ENCODE measurements at places on chromosomes 1 and 21. TPM values are rescaled to one million over a fixed set of nuclear protein-coding genes. Genes with fewer than 3 reads are reported as not detected.

GRCh38 chr21:17532292-17532691 is 19.4 kb downstream of the CXADR start:
- DNase-seq: no peak

DNA sequence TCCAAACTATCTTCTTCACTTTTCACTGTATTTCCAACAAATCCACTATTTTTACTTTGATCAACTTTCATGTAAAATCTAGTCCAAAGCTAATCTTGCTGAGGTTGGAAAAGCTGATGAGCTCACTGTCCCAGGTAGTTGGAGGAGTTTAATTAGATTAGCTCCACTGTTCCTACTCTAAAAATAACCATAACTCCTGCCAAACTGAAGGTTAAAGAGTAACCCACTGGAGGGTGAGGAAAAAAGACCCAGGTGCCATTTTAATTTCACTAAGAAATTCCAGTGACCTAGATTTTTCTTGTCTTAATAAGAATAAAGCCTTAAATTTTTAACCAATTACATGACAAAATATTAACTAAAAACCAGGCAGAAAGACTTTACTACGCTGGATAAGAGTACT is 15.3 kb downstream of the DCAF8 start:
- no peak for DNase-seq

- DNase-seq: no peak
Measured at GRCh38 chr1:186838380-186839040, 9.8 kb downstream of the PLA2G4A start.

DNA sequence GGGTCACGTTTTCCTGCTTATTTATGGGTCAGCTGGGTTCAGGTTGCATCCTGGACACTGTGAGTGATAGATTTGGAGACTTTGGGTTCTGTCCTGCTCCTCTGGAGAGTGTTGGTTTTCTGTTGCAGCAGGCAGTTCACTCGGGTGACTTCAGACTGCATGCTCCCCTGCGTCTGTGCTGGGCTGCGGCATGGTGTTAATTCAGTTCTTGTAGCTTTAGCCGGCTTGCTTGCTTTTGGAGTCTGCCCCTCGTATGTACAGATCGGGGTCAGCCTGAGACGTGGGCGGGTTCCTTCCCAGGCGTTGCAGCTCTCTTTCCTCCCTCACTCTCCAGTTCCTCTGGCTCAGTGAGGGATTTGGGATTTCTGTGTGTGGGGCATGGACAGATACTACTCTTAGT is 38.0 kb downstream of the PCNT start:
- DNase-seq: no peak

- DNase-seq: no peak
Measured at GRCh38 chr21:31310750-31311149, 33.3 kb downstream of the TIAM1 start.

- peak; percentile 89 for DNase-seq
Measured at GRCh38 chr1:151611832-151612500, at the start of gene SNX27. Gene SNX27 (plus strand): TSS chr1:151612050. CDS start chr1:151612202, 152 bp downstream.

DNA sequence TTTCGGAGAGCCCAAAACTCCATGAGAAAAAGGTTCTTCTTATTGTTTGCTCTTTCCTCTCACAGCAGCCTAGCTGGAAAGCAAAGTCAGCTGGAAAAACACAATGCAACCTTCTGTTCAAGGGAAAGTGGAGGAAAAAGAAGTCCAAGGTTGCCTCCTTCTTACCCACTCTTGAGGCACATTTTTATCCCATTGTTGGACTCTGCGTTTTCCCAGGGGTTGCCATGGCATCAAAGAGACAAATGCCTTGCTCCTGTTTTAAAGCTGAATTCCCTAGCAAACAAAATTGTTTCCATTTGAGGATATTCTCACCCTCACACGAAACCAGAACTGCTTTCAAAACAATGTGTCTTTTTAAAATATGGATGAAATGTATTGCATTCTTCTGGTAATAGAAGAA is 45.1 kb upstream of the PALMD start:
- no peak for DNase-seq

- no peak for DNase-seq
Measured at GRCh38 chr1:235725434-235725833, 75.8 kb upstream of the GNG4 start.

DNA sequence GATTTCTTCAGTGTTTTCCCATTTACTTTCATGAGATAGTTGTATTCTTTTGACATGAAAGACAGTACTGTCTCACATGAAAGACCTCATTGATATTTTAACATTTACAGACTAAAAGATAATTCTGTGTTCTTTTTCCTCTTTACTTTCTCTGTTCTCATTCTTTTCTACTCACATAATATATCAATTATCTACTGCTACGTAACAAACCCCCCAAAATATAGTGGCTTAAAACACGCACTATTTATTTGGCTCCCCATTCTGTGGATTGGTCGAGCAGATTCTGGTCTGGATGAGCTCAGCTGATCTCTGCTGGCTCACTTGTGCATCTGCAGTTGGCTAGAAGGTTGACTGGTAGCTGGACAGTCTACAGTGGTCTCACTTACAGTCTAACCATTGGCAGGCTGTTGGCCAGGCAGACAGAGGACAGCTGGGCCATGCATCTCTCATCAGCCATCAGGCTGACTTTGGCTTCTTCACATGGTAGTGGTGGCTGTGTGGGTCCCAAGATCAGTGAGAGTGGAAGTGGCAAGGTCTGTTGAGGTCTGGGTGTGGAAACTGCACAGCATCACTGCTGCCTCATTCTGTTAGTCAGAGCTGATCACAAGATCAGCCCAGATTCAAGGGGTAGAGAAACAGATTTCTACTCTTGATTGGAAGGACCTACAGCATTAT is 63.2 kb downstream of the MPZL1 start:
- no peak for DNase-seq

- no peak for DNase-seq
Measured at GRCh38 chr21:36750576-36750959, 51.7 kb downstream of the SIM2 start.

- no peak for DNase-seq
Measured at GRCh38 chr21:34017039-34017961, 56.1 kb upstream of the MRPS6 start.

DNA sequence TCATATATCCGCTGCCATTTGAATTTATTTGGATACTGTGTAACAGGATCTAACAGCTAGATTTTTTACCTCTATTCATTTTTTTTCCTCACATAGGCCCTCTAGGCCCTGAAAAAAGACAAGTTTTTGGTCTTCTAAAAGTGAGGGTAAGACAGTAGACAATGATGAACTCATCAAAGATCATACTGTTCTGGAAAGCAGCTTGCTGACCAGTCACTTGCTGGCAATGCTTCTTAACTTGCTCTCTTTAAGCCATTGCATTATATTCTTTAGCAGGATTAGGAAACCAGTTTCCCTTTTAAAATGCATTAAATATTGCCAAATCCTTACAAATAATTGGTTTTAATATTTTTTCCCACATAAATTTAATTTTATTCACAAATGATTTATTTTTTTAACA is 65.5 kb downstream of the SYT14 start:
- no peak for DNase-seq

- no peak for DNase-seq
Measured at GRCh38 chr1:58574816-58575215, 2.2 kb downstream of the TACSTD2 start.

GRCh38 chr1:234911787-234912186 is 216.8 kb downstream of the TOMM20 start:
- peak; percentile 56 for DNase-seq

DNA sequence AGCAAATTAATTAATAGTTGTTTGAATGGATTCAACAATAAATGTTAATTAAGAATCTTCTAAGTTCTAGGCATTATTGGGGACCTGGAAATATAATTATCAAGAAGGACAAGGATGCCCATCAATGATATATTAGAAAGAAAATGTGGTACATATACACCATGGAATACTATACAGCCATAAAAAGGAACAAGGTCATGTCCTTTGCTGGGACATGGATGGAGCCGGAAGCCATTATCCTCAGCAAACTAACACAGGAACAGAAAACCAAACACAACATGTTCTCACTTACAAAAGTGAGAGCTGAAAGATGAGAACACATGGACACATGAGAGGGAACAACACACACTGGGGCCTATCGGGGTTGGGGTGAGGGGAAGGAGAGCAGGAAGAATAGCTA is 141.4 kb upstream of the JUN start:
- DNase-seq: no peak

DNA sequence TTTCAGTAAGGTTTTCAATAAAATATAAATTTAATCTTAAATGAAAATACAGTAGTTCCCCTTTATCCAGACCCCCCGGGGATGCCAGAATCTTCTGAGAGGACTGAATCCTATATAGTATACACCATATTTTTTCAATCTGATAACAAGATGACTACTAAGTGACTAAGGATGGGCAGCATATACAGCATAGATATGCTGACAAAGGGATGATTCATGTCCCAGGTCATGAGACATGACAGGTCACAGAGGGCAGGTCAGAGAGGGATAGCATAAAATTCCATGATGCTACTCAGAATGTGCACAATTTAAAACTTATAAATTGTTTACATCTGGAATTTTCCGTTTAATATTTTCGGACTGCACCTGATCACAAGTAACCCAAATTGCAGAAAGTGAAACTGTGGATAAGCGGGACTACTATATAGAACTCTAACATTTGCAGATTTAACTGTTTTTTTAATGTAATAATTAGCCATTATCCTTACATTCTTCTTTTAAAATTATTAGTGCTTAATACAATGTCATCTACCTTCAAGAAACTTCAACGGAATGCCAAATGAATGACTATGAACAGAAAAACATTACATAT is 48.8 kb downstream of the LRRC40 start:
- no peak for DNase-seq

DNA sequence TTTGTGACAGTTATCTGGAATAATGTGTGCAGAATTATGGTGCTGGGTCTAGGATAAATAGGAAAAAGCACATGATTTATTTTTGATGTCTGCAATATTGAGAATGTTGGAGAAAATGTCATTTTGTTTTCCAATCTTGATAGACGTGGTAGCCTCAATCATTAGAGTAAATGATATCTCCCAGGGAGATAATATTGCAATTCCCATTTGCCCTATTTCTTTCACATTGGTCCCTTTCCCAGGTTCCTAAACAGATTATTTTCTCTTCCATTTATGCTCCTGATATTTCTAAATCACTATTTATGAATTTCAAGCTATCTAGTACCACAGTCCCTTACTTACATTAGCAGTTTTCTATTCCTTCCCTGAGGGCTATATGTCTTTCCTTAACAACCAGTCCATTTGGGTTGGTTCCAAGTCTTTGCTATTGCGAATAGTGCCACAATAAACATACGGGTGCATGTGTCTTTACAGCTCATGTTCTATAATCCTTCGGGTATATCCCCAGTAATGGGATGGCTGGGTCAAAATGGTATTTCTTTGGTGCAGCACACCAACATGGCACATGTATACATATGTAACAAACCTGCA is 447.3 kb downstream of the PLA2G4A start:
- no peak for DNase-seq

- DNase-seq: no peak
Measured at GRCh38 chr1:117679868-117680267, 74.0 kb downstream of the TENT5C start.

GRCh38 chr1:94821636-94822305 is 1.6 kb downstream of the SLC44A3 start:
- DNase-seq: no peak

DNA sequence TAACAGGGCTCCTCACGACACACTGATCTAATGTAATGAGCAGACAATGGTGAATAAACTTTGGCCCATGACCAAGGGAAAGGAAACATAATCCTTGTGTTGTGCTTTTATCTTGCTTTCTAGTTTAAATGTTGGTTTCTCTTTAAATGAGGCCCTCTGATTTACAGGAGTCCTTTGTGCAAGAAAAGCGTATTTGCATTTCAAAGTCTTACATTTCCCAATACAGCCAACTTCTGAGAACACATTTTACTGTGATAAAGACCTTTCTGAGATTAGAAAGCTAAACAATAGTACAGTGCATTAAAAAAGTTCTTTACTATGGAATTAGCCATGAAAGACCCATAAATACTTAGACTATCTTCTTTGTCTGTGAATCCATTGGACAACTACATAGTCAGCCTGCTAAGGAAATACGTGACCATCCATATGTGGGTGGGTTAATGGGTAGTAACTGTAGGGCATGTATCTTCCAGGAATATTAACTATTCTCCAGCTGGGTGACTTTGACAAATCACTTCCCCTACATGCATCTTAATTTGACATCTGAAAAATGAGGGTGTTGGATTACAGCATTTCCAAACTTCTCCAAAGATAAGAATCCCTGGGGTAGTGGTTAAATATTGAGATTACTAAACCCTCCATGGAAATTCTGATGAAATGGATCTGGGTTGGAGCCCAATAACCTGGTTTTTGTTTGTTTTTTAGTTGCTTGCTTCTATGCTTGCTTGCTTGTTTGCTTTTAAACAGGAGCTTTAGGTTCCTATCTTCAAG is 50.3 kb upstream of the USP1 start:
- no peak for DNase-seq

DNA sequence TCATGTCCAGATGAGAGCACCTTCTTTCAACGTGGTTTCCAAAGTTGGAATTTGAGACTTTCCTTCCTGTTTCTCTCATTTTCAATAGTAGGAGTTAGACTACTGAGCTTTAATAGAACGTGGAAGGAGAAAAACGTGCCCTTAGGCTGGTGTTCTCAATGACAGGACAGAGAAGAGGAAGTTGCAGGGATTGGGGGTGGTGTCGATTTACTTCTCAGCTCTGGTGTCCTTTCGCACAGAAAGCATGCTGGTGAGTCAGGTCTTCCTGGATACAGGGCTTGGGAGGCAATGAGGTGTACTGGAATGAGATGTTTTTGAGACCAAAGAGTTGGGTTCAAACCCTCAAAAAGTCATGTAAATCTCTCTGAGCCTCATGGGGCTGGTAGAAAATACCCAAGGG is 67.1 kb downstream of the HIVEP3 start:
- DNase-seq: no peak

DNA sequence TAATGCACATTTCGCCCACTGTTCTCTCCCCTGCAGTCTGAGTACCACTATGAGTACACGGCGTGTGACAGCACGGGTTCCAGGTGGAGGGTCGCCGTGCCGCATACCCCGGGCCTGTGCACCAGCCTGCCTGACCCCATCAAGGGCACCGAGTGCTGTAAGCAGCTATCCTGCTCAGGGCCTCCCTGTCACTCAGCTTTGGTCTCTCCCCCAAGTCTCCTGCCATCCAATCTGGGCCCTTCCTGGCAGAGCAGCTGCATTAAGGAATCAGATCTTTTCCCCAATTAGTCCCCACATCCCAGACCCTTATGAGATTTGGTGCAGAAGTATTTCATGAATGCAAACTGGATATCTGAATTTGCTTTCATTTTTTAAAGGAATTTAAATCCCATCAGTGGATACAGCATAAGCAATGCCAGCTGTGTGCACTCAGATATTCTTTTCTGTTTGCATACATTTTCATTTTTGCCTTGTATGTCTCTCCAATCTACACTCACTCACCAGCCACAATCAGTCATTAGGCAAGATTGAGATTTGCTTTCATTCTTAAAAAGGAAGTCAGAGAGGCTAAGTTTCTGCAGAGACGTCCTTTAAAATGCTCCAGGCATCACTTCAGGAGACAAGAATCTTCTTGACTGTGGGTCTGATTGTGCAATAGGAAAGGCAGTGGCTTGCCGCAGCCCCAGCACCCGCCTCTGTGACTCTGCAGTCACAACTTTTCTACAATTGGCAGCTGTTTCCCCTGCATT is 48.1 kb downstream of the ELAPOR1 start:
- DNase-seq: peak; percentile 34

Gene ANKRD45
- not detected for total RNA-seq

Gene SPRR2B
- not detected for total RNA-seq

Gene NGF
- total RNA-seq: 2.6 TPM

Gene LRRC38
- 2.6 TPM for total RNA-seq

Gene RHCE
- total RNA-seq: 0.99 TPM

Gene S100A7A
- total RNA-seq: not detected

Gene SPRR2E
- total RNA-seq: not detected

Gene CAPN9
- total RNA-seq: not detected

Gene NIBAN1
- 334 TPM for total RNA-seq

Gene FYB2
- 10.4 TPM for total RNA-seq

Gene WNT2B
- 2.2 TPM for total RNA-seq

Gene RIPK4
- total RNA-seq: 0.05 TPM

Gene TMIGD3
- total RNA-seq: 0.47 TPM
